ENCODE measurements at places on chromosomes 1 and 21.

- DNase-seq = no peak
Observed at GRCh38 chr1:10516925-10517676, 42.4 kb downstream of the PEX14 start.

- DNase-seq = peak; percentile 49
Observed at GRCh38 chr1:9196129-9197040, 38.2 kb upstream of the H6PD start.

- no peak for DNase-seq
Observed at GRCh38 chr1:91818713-91818975, 67.3 kb downstream of the TGFBR3 start.

DNA sequence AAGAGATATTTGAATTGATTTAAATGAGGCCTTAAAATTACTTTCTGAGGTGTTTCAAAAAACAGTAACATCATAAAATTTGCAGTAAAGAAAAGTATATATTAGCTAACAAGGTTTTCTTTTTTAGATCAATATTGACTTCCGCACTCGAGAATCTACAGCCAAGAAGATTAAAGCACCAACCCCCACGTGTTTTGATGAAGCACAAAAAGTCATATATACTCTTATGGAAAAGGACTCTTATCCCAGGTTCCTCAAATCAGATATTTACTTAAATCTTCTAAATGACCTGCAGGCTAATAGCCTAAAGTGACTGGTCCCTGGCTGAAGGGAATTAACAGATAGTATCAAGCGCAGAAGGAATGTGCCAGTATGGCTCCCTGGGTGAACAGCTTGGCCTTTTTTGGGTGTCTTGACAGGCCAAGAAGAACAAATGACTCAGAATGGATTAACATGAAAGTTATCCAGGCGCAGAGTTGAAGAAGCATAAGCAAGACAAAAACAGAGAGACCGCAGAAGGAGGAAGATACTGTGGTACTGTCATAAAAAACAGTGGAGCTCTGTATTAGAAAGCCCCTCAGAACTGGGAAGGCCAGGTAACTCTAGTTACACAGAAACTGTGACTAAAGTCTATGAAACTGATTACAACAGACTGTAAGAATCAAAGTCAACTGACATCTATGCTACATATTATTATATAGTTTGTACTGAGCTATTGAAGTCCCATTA is 3.6 kb downstream of the RGS1 start:
- DNase-seq = no peak

DNA sequence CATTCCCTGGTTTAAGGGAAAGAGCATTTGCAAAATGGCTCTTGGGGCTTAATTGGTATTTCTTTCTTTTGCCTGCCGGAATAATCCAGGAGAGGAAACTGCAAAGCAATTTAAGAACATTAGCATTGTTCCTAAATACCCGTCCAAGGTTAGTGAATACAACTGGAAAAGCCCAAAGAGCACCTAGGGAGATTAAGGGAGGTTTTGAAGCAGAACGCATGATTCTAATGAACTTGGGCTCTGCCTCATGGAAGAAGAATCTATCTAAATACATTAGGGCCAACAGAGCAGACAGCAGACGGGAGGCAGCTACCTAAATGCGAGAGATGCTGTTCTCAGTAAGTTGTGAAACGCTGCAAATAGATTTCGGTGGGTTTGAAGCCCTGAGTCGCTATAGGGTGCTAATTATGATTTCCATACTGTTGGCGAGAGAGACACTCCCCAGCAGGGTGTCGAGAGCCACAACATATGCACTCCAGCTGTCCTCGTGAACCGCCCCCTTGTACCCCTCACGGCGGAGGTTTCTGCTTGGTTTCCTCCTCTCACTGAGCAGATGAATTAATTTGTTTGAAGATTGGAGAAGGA is 326.7 kb upstream of the CAMK1G start:
- DNase-seq = no peak

- DNase-seq = no peak
Observed at GRCh38 chr1:108592030-108592759, 32.3 kb downstream of the EEIG2 start.

DNA sequence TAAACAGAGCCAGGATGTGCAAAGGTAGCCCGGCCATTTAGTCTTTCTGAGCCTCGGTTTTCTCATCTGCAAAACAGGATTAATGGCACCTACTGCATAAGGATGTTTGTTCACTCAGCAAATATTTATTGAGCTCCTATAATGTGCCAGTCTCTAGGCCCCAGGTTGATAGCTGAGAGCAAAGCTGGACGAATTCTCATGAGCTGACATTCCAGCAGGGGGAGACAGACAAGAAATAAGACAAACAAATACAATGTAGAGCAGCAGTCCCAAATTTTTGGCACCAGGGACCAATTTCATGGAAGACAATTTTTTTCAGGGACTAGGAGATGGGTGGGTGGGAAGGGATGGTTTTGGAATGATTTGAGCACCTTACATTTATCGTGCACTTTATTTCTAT is 74.3 kb upstream of the PAX7 start:
- DNase-seq = no peak
